Progenitor cell of endocrine pancreas (in vitro differentiated cells): ENCODE measurements at places on chromosomes 16 and 17.

- no peak for DNase-seq
Observed at GRCh38 chr16:56614549-56614991, 6.2 kb downstream of the MT2A start.

DNA sequence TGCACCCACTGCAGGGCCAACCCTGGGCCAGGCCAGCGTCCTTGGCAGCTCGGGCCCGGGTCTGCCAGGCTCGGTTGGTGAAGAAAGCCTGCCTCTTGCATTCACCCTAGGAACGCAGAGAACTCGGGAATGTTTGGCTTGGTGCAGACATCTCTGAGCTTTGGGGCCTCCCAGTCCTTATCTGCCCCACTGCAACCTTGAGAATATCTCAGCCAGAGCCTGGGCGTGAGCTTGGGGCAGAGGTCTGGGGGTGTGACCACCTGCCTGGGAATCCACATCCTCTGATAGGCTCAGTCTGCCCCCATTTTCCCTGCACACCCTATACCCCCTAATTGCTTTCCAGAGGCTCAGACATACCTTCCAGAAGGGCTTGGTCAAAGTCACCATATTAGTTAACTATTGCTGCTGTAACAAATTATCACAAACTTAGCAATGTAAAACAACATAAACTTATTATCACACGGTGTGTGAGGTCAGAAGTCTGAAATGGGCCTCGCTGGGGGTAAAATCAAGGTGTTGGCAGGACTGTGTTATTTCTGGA lies 30.7 kb upstream of the ZNF423 start:
- DNase-seq = no peak

GRCh38 chr17:6797718-6798351 lies 21.8 kb downstream of the FBXO39 start:
- no peak for DNase-seq

GRCh38 chr17:64683796-64684195 lies 21.7 kb upstream of the SMURF2 start:
- DNase-seq = no peak

DNA sequence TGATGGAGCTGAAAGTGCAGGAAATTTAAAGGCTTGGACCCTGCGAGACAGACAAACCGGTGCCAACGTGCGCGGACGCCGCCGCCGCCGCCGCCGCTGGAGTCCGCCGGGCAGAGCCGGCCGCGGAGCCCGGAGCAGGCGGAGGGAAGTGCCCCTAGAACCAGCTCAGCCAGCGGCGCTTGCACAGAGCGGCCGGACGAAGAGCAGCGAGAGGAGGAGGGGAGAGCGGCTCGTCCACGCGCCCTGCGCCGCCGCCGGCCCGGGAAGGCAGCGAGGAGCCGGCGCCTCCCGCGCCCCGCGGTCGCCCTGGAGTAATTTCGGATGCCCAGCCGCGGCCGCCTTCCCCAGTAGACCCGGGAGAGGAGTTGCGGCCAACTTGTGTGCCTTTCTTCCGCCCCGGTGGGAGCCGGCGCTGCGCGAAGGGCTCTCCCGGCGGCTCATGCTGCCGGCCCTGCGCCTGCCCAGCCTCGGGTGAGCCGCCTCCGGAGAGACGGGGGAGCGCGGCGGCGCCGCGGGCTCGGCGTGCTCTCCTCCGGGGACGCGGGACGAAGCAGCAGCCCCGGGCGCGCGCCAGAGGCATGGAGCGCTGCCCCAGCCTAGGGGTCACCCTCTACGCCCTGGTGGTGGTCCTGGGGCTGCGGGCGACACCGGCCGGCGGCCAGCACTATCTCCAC lies at the start of gene NOG:
NOG (plus strand) TSS at position 54 of the 674 bp plus-strand sequence; CDS start at position 579, 525 bp downstream.
- peak; percentile 52 for DNase-seq

DNA sequence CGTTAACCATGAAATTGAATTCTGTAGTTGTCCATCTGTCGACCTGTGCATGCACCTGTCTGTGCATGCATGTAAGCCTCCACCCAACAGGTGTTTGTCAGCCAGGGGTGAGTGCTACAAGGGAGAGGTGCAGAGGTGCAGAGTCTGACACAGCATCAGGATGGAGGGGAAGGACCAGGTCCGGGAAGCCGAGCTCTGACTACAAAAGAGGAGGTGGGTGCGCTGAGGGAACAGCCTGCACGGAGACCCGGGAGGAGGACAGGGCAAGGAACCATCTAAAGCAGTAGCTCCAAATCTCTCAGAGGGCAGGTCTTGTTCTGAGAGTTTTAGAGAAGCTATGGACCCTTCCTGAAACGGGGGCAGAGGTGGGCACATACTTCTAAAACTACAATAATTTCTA lies 54.1 kb downstream of the B9D1 start:
- no peak for DNase-seq

- no peak for DNase-seq
Observed at GRCh38 chr16:84218176-84218823, 21.5 kb downstream of the KCNG4 start.

GRCh38 chr17:76265624-76266243 lies 586 bp downstream of the UBALD2 start:
- peak; percentile 41 for DNase-seq

DNA sequence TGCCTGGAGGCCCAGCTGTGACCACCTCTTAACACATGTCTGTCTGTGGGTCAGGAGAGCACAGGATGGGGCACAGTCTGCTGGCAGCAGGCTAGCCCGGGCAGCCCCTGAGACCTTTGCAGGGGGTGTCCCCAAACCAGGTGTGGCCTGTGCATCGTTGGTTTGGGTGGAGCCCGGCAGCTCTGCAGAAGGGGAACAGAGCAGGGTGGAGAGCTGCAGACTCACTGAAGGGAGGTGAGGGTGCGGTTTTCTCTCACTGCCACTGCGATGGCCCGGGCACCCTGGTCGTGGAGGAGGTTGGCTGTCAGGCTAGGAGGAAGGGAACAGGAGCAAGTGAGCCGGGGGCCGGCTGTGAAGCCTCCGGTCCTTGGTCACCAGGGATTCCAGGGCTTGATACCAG lies 28.8 kb downstream of the NLRC3 start:
- DNase-seq = no peak

DNA sequence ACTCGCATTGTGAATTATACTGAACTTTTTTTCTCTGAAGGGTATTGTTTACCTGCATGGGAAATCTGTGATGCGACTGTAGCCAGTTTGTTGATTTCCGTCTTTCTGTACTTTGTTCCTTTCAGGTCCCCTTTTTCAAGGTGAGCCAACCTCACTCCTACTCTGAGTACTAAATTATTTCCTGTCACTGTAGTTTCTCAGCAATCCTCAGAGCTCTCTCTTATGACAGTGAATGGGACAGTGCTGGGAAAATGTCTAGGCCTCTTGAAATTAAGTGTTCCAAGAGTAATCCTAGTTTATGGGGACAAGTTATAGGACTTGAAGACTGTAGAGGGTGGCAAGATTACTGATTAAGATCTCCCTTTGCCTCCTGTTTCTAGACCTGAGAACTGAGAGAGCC lies 167.6 kb downstream of the CNTNAP4 start:
- DNase-seq = no peak

- DNase-seq = no peak
Observed at GRCh38 chr16:52293204-52293603, 253.7 kb downstream of the TOX3 start.

GRCh38 chr16:86343027-86343795 lies 167.1 kb upstream of the FOXF1 start:
- no peak for DNase-seq

DNA sequence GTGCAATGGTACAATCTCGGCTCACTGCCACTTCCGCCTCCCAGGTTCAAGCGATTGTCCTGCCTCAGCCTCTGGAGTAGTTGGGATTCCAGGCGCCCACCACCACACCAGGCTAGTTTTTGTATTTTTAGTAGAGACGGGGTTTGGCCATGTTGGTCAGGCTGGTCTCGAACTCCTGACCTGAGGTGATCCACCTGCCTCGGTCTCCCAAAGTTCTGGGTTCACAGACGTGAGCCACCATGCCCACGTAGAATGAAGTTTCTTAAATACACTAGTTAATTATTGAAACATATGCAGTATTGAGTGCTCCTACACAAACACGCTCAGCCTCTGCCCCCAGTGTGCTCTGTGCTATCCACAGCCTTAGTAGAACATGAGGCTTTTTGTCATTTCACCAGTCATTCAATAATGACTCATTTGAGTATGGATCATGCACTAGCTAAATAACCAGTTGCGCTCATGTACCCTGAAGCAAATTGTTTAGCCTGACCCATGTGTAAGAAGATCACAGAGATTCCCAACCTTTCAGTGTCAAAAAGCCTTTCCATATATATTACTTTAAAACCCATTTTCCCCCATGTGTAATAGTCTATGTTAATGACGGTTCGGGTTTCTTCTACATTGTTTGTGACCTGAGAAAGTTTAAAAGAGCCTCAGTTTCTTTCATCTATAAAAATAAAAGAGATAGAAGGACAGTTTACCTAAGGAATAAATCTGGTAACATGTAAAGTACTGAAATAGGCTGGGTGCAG lies 49.7 kb downstream of the TUBD1 start:
- DNase-seq = no peak

DNA sequence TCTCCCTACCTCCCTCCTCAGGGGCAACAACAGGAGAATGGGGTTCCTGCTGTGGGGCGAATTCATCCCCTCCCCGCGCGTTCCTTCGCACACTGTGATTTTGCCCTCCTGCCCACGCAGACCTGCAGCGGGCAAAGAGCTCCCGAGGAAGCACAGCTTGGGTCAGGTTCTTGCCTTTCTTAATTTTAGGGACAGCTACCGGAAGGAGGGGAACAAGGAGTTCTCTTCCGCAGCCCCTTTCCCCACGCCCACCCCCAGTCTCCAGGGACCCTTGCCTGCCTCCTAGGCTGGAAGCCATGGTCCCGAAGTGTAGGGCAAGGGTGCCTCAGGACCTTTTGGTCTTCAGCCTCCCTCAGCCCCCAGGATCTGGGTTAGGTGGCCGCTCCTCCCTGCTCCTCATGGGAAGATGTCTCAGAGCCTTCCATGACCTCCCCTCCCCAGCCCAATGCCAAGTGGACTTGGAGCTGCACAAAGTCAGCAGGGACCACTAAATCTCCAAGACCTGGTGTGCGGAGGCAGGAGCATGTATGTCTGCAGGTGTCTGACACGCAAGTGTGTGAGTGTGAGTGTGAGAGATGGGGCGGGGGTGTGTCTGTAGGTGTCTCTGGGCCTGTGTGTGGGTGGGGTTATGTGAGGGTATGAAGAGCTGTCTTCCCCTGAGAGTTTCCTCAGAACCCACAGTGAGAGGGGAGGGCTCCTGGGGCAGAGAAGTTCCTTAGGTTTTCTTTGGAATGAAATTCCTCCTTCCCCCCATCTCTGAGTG lies 5.9 kb upstream of the LASP1NB start:
- no peak for DNase-seq

DNA sequence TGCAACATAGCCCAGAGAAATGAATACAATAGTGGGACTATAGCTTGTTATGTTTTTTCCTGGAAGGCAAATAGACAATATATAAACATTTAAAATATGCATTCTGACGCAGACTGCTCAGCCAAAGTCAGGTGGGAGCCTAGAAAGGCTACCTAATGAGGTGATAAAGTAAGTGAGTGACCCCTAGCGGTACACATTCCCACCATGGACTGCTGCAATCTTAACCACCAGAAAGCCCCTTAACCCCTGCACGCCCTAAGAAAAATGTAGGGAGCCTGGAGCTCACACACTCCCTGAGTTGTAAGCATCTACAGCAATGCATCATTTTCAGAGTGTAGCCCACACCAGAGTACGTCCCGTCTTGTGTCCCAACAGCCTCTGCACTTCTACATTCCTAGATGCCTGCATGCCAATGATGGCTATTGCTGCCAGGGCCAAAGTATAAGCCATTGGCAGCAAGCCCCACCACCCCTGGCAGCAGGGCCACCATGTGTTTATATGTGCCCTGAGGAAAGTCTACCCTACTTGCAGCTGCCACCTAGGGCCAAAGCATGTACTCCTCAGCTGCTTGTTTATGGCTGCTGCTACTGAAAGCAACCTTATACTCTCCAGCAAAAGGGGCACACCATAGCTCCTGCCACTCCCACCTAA lies 127.6 kb downstream of the KIF2B start:
- no peak for DNase-seq

- DNase-seq = no peak
Observed at GRCh38 chr17:5610956-5611355, 26.6 kb upstream of the NLRP1 start.

DNA sequence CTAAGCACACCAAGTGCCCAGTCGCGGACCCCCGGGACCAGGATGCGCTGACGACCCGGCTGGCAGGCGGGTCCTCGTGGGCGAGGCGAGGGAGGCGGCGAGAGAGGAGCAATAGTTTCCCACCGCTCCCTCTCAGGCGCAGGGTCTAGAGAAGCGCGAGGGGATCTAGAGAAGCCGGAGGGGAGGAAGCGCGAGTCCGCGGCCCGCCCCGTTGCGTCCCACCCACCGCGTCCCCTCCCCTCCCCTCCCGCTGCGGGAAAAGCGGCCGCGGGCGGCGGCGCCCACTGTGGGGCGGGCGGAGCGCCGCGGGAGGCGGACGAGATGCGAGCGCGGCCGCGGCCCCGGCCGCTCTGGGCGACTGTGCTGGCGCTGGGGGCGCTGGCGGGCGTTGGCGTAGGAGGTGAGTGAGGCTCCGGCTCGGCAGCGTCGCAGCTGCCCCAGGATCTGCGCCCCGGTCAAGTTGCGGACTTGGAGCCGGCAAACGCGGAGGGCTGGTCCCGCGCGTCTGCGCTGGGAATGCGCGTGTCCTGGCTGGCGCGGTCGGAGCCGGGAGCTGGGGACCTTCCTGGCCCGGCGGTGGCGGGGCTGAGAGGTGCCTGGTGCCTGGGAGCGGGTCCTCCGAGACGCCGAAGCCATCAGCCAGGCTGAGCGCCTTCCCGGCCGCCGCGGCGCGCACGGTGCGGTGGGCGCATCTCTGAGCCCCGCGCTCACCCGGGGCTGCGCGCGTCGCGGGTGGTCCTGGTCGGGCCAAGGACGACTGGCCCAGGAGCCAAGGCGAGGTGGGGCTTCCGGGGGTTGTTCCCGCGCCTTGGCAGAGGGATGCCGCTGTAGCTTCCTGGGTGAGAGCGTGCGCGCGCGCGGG lies at the start of gene ITGB3:
ITGB3 (plus strand) TSS at position 287 of the 862 bp plus-strand sequence; CDS start at position 322, 35 bp downstream.
- peak; percentile 65 for DNase-seq

DNA sequence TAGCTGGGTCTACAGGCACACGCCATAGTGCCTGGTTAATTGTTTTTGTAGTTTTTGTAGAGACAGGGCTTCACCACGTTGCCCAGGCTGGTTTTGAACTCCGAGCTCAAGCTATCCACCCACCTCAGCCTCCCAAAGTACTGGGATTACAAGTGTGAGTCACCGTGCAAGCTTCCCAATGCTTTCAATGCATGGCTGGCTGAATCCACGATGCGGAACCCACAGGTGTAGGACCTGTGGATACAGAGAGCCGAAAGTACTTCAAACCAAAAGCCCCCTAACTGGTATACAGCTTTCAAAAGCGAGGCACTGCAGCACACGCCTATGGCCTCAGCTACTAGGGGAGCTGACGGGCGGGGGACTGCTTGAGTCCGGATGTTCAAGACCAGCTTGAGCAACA lies 44.8 kb downstream of the METTL16 start:
- no peak for DNase-seq
